ENCODE measurements at places on chromosomes 5 and 9.

DNA sequence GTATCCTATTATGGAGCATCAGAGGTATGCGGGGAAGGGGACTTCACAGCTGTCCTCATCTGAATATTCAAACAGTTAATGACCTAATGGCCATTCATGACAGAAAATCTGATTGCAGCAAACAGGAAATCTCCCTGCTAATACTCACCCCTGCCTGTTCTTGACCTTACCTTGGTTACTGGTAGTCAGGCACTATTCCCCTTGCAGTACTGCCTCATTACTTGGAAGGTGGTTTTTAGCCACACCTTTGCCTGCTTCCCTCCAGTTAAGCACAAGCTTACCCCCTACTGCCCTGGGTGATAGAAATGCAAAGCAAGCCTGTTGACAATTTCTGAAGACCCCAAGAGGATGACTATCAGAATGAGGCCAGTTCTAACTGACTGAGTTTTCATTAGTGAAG is 332.4 kb downstream of the NTRK2 start:
- no peak overlapping the region for H3K4me3 ChIP-seq
- no peaks in the 10 kb centered on the region for H3K27me3 ChIP-seq
- H3K4me1 ChIP-seq, result no peaks in the 10 kb centered on the region
- H3K36me3 ChIP-seq, result no peaks in the 10 kb centered on the region
- no peak for DNase-seq

- no peaks in the 10 kb centered on the region for H3K36me3 ChIP-seq
- H3K27ac ChIP-seq, result no peak overlapping the region
- no peak for DNase-seq
- H3K4me1 ChIP-seq, result no peaks in the 10 kb centered on the region
These were observed 16.9 kb downstream of the CDH9 start for GRCh38 chr5:27021471-27021870.

DNA sequence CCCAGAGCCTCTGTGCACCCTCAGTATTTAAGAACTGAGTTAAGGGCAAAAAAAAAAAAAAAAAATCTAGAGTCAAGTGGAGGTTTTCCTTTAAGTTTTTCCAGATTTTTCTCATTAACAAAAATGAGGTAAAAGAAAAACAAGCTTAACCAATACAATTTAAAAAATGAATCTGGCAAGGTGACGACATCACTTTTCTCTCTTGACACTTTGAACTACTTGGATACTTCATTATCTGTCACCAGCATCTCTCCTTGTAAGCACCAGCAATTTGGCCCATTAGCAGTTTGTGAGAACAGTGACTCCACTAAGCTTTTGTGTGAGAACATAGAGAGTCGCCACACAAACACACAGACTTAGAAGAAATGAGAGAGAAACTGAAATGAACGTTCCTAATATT is 345.7 kb upstream of the SLC30A5 start:
- no peak overlapping the region for H3K27ac ChIP-seq
- H3K27me3 ChIP-seq, result no peaks in the 10 kb centered on the region
- H3K4me1 ChIP-seq, result peaks cover 3% of the 10 kb centered on the region
- no peak overlapping the region for H3K4me3 ChIP-seq
- H3K36me3 ChIP-seq, result no peaks in the 10 kb centered on the region
- DNase-seq, result no peak

DNA sequence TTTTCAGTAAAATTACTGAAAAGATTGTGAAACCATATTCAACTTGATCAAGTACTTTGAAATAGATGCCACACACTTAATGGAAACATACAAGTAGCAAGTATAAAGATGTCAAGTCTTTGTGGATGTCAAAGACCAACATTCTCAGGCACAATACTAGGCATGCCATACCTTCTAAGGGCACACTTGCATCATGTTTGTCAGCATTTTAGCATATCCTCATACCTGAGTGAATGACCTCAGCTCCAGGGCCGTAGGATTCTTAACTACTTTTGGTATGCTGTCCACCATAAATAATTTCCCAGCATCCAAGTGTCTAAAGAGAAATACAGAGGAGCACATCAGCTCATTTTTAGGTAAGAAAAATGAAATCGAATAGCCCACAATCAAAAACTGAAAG is 86.4 kb downstream of the FREM1 start:
- no peak overlapping the region for H3K27ac ChIP-seq
- no peak for DNase-seq
- no peaks in the 10 kb centered on the region for H3K4me1 ChIP-seq
- no peaks in the 10 kb centered on the region for H3K36me3 ChIP-seq
- H3K4me3 ChIP-seq, result no peak overlapping the region

GRCh38 chr5:11737010-11737409 is 167.2 kb downstream of the CTNND2 start:
- DNase-seq, result no peak
- H3K27me3 ChIP-seq, result no peaks in the 10 kb centered on the region
- H3K27ac ChIP-seq, result no peak overlapping the region

All from thymus (tissue), 14 donors.